NCI-H2171 treated with DMSO at 0.1 percent for 48 hours (cell line): ENCODE measurements at places on chromosomes 11 and 22.

DNA sequence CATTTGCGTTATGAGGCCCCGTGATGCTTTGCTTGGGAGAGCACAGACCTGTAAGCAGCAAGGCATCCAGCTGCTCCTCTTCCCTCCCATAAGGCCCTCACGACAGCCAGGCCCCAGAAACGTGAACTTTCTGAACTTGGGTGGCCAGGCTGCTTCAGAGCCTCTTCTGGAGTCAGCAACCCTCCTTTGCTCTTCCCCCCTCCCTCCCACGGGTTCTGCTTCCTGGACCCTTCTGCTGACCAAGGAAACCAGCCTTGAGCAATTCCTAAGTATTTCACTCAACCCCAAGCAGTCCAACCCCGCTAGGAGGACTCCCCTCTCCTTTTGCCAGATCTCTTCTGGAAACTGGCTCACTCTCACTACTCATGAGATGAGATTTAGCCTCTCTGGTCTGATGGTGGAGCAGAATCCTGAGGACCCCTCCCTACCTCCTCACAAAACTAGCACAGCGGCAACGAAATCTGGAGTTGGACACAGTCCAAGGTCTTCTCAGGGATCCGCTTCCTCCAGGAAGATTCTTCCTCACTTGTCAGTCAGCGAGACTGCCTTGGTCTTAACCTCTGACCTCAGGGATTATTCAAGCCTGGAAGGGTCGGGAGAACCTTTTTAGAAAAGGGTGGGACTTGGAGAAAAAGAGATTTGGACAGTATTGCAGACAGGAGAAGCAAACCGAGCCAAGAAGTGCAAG lies 86.2 kb downstream of the UBASH3B start:
- no peak for DNase-seq

- DNase-seq = no peak
These were observed 21.3 kb upstream of the MTNR1B start for GRCh38 chr11:92948116-92948515.

DNA sequence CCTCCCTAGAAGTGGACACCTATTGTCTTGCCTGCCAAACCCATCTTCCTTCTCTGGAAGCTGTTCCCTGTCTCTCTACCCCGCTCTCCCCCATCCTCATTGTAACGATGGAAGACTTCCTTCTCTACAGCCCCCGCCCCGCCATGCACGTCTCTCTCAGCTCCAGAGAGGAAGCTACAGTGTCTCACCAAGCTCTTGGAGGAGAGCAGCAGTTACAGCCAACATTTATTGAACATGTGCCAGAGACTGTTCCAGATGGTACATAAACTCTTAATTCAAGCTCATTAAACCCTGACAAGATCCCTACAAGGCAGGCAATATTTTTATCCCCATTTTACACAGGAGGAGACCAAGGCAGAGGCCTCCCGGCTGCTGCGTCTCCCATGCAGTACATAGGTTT lies 15.1 kb downstream of the MCHR1 start:
- DNase-seq = peak; percentile 93

GRCh38 chr11:63595296-63595695 lies 18.9 kb downstream of the PLAAT3 start:
- no peak for DNase-seq

- no peak for DNase-seq
These were observed 437.8 kb upstream of the CCDC90B start for GRCh38 chr11:83723999-83724398.

DNA sequence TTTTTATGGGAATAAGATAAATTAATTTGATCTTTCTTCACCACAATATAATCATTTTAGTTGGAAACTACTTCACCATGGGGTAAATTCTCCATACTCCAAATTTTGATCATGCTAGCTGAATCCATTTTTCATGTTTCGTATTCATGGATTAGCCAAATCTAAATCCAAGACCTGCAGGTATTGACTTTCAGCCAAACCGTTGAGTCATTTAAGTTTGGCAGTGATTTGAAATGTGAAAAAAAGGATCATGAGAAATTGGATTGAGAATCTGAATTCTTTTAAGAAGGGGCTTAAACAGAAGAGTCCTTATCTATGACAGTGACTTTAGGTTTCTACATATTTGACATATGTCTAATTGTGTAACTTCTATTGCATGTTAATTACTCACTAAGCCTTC lies 5.3 kb downstream of the GAS2 start:
- DNase-seq = no peak

- no peak for DNase-seq
These were observed 7.0 kb downstream of the ROBO3 start for GRCh38 chr11:124872280-124872679.

DNA sequence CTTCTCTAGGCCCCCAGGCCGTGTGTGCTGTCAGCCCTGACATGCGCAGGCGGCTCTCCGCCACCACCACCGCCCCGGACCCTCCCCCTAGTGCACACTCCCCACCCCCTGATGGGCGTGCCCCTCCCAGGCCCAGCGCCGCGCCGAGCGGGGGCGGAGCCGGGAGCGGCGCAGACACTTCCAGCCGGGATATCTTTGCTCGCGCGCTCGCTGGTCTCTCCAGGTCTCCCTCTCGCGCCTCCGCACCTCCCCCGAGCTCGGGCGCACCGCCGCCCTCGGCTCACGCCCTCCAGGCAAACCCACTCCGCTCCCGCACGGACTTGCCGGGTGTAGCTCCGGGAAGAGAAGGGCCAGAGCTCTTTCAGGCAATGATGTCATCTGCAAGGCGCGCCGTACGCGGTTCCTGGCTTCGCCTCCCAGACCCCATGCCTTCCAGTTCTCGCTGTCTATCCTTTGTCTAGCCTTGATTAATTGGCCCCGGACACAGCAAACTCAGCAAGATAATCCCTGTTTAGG lies at the start of gene SCN3B:
TSS of gene SCN3B (minus strand) at position 59 of the 516 bp plus-strand sequence. CDS start 823 bp downstream, outside the sequence.
- peak; percentile 80 for DNase-seq
